ENCODE measurements at places on chromosomes 12 and 14.

DNA sequence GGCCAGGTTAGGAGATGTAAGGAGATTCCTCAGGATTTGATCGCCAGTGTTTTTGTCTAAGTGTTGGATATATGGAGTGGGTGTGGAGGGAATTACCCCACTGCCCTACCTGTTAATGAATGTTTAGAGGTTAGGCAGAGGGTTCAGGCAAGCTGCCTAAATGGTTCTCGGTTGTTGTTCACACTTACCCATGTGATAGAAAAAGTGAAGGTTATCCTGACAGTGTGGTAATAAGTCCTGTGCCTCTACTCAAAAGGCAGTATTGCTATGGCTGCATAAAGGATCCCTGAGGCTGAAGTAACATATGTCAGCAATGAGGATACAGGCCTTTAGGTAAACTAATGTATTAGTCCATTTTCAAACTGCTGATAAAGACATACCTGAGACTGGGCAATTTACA lies 112.0 kb downstream of the GPHN start:
- DNase-seq = no peak

DNA sequence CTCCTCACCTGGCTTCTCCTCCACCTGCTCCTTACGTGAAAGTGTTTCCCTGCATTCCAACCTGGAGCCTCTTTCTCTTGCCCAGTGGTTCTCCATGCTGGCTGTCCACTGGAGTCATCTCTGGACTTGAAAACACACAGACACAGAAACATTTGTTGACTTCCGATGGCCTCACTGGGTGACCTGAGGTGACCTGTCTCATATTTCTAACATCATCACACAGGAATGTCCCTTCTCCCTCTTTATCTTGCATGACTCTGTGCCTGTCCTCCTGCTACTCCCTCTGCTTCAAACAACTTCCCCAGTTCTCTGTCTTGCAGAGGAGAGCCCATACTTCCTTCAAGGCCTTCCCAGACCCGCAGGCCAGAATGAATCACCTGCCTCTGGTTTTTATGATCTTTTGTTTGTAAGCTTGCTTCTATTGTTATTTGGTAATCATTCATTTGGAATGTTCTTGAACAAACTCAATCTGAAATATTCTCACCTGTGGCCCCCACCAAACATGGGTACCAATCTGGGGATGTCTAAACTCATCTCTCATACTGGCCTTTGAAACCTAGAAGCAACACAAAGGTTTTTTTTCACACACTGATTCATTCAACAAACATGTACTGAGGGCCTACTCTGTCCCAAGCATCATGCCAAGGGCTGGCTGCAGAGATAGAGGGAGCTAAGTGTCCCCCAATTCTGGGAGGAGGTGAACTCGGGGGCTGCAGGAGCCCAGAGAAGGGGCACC lies 9.7 kb upstream of the RIN3 start:
- peak; percentile 12 for DNase-seq

GRCh38 chr12:133080026-133080367 lies 726 bp upstream of the ZNF140 start:
- DNase-seq = peak; percentile 97

GRCh38 chr14:104138718-104139459 lies 502 bp downstream of the KIF26A start:
- DNase-seq = peak; percentile 60

DNA sequence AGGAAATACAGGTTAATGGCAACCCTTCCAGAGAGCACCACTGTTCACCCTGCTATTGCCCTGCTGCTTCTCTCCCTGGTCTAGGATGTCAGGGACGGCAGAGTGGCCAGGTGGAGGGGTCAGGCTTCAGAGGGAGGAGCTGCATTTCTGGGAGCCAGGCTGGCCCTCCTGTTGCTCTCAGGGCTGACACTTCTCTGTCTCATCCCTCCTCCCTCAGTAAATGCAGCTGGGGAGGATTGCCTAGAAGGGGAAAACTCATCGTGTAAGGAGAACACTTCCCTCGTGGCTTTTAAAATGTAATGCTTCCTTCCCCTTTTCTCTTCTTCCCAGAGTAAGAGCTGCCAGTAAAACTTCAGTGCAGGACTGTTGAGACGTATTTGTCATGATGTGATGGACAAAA lies 20.8 kb downstream of the SUSD6 start:
- no peak for DNase-seq

- DNase-seq = no peak
These were observed 102.0 kb downstream of the ADGRD1 start for GRCh38 chr12:131055596-131056233.

- DNase-seq = no peak
These were observed 269.4 kb upstream of the NOVA1 start for GRCh38 chr14:26867171-26867757.

DNA sequence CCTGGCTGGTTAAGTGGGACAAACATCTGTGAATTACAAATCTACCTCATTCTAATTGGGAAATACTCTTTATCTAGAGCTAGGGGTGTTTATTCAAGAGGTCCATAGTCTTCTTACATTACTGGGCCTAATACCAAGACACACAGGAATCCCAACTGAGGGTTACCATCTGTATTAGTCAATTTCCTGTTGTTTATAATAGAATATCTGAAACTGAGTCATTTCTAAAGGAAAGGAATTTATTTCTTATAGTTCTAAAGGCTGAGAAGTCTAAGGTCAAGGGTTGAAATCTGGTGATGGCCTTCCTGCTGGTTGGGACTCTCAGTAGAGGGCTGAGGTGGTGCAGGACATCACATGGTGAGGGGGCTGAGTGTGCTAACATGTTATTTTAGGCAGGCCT lies 36.0 kb downstream of the RTRAF start:
- DNase-seq = no peak

- DNase-seq = no peak
These were observed 7.5 kb downstream of the HOXC4 start for GRCh38 chr12:54060975-54061778.

GRCh38 chr12:43824207-43824775 lies 11.6 kb upstream of the TMEM117 start:
- no peak for DNase-seq

DNA sequence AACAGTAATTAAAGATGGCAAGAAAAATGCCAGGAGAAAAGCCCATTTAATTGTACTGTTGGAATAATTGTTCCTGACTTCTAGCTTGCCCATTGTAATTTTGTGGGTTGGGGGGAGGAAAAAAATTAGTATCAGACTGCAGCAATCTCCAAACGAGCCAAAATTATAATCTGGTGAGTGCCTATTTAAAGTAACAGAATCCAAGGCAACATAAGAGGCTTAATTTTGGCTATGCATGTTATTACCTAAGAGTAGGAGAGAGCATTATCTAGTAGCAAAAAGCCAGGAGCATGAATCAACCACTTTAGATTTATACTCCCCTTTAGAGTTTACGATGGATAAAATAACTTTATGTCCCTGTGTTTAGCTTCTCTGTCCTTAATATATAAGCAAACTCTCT lies 14.6 kb upstream of the DENND5B start:
- DNase-seq = no peak

- no peak for DNase-seq
These were observed 89.9 kb downstream of the FLRT2 start for GRCh38 chr14:85619851-85620250.

GRCh38 chr14:56787530-56787929 lies 22.7 kb downstream of the OTX2 start:
- DNase-seq = no peak

- DNase-seq = no peak
These were observed 14.6 kb downstream of the COL2A1 start for GRCh38 chr12:47989666-47990065.
